ENCODE measurements at places on chromosomes 7 and 10. TPM values are rescaled to one million over a fixed set of nuclear protein-coding genes. Genes with fewer than 3 reads are reported as not detected.

- no peak for DNase-seq
Measured at GRCh38 chr10:72329290-72330068, 25.2 kb downstream of the DNAJB12 start.

DNA sequence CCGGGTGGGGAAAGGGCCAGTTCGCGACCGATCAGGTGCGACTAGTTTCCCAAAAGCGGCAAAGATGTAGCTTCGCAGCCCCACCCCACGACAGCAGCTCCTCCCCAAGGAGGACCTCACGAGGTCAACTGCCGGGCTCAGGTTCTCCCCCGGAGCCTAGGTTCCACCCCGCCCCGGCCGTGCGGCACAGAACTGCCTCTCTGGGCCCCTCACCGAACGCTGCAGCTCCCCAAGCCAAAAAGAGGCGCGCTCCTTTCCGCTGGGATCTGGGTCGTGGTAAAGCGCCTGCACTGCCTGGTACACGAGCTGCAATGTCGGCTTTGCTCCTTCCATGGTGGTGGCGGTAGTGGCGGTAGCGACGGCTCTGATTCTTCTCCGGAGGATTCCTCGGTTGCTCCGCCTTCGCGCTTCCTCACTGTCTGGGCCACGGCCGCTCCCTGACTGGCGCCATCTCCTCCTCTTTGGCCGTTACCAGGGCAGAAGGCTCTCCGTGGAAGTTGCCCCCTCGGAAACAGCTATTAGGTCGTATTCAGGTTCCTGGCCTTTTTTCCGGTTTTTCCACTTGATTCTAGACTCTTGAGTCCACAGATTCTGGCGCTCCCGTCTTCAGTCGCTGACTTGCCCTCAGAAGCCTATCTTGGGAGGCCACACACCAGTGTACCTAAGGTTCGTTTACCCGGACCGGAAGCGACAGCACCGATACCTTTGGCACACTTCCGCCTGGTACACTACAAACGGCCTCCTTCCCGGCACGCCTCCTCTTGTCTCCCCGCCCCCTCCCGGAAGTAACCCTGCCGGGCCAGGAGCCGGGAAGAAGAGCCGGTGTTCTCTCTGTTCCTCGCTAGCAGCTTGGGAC is at the start of gene TNPO3:
Gene TNPO3 (minus strand): TSS at position 674 of the 856 bp plus-strand sequence. CDS start 341 bp downstream, at position 333.
- DNase-seq, result peak; percentile 94

DNA sequence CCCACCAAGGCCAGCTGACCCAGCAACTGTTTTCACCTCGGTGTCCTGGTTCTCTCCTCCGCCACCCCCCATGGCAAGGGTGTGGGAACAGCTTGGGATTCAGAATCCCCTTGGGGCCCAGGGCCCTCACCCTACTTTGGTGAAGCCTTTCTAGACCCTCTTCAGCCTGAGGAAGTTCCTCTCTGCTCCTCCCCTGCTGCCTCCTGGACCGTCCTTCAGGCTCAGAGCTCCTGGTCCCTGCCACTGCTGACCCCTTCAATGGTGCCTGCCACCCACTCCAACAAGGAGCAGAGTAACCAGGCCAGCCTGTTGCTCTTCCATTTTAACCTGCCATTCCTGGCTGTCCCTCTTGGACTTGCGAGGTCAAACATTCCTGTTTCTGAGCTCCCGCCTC is 72.0 kb upstream of the SMNDC1 start:
- DNase-seq, result no peak

GRCh38 chr10:10513898-10514297 is 503.8 kb upstream of the CELF2 start:
- DNase-seq, result no peak

GRCh38 chr10:47127188-47127785 is 172.7 kb upstream of the GDF10 start:
- DNase-seq, result no peak

DNA sequence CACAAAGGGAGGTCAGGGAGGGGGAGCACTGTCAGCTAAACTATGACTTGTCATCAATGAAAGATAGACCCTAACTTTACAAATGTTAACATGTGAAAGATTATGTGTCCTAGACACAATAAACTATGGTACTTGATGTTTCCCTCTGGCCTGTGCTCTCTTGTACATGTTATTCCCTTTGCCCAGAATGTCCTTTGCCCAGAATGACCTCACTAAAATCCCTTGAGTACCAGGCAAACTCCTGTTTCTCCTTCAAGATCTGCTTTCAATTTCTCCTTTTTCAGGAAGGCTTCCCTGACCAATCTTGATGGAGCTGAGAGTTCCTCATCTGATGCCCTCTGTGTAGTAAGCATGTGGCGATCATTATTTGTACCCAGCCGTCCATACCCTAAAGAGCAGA is 143.1 kb downstream of the ZNF365 start:
- DNase-seq, result no peak

GRCh38 chr7:326273-326672 is 36.3 kb downstream of the FOXL3 start:
- DNase-seq, result no peak

GRCh38 chr10:70615784-70616522 is 13.4 kb upstream of the PRF1 start:
- DNase-seq, result no peak

GRCh38 chr7:92325173-92325572 is 79.4 kb downstream of the ANKIB1 start:
- no peak for DNase-seq

GRCh38 chr10:33026422-33026821 is 68.4 kb upstream of the ITGB1 start:
- DNase-seq, result no peak

DNA sequence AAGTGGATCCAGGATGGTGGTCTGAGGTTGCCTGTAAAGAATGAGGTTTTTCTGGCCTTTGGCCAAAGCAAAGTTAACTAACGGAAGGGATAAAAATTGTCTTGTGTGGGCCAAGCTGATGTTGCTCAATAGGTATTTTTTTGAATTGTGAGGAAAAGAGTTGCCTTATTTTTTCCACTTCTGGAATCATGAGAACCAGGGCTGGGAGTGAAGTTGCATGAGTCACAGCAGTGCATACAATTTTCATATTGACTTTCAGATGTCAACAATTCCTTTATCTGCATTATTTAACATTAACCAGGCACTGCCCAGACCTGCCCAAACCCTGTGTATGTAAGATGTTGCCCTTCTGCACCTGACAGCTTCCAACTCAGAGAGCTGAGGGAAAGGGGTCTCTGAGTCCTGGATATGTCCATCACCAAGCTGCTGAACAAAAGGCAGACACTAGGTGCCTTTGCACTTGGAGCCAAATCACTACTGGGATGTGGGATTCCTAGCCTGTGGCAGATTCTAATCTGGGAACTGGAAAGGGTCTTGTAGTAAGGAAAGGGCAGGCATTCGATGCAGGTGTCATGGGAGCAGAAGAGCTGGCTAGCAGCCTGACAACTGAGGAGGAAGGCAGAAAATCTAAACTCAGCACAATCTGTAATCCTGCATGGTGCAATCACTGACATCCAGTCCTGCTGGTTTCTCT is 52.3 kb upstream of the SLC35B4 start:
- no peak for DNase-seq

DNA sequence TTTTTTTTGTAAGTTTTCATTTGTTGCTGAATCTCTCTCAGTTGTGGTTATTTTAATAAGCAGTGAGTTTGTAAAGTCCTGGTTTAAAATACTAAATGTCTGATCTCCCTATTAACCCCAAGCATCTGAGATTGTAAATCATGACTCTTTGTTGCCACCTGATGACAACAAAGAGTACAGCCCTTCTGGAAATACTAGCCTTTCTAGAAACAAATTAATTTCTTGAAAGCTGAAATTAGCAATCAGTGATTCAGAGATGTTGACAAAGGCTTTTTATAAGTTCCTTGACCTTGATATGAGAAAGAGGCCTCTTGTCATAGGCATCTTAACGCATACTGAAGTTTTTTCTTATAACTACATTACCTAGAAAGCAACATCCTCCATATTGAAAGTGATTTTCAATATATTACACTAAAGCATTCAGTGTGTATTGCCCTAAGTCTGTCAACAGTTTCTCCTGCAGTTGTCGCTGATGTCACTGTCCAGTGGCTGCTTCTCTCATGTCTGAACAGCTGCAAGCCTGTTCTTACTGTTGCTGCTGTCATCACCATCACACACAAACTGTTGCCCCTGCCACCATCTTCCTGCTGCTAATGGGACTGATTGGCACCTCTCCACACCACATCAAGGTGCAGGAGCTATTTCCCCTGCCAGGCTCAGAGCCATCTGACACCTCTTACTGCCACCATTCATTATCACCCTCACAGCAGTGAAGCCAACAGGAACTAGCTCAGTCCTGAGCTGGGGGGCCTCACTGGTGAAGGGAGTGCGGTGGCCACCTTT is 95.1 kb upstream of the LRGUK start:
- no peak for DNase-seq

DNA sequence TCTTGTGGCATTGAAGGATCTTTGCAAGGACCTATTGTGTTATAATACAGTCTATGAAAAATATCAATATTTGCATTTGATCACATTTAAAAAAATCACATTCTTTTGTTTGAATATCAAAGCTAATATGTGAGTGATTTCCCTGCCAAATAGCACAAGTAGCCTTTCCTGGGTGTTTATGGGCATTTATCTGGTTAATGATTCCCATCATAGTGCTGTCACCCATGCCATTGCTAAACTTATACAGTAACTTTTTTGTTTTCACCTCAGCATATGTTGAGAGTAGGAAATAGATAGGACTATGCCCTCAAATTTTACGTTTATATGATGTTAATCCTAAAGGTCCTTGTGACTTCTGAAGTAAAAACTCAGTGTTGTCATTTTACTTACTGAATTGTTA is 136.9 kb downstream of the CFTR start:
- no peak for DNase-seq

DNA sequence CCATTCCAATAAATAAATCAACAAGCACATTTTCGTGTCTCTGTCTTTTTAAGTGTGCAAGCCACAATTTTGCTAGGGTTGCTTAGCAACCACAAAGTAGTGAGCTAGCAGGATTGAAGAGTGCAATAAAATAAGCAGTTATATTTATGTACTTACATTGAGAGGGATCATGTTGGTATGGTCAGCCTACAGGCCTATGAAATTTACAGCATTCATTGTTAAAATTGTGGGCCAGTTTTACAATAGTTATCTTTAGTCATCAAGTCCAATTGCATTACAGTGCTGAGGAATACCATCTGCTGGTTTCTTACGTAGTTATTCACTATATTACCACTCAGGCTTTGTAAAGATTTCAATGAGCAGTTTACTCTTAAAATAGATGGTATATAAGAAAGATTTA is 192.5 kb upstream of the POT1 start:
- DNase-seq, result no peak

DNA sequence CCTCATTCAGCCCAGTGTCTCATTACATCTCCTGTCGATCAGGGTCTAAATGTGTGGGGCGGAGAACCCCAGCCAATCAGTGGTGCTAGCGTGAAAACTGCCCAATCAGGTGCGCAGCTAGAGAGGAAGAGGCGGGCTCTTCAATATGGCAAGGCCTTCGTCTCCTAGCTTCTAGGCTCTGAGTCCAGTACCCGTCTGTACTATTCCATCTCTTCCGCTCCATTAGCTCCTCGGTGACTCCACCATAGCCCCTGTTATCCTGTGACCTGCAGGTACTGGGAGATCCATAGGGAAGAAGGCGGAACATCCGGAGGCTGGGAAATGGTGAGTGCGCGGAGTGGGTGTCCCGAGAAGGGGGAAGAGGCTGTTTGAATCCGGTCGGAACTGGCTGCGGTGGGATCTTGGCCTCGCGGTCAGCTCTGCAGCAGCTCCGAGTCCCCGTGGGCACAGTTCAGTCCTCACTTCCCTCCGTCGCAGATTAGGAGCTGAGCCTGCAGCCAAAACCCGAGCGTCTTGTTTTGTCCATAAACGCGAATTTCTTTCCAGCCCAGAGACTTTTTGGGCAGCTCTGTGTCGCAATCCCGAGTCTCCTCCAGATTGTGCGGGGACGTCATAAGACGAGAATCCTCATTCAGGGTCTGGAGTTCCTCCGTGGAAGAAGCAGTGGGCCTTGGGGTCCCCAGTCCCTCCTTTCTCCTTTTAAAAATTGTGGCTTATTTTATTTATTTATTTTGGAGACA is at the start of gene ZNF727:
Gene ZNF727 (plus strand): TSS at position 134 of the 740 bp plus-strand sequence. CDS start 188 bp downstream, at position 322.
- peak; percentile 58 for DNase-seq

DNA sequence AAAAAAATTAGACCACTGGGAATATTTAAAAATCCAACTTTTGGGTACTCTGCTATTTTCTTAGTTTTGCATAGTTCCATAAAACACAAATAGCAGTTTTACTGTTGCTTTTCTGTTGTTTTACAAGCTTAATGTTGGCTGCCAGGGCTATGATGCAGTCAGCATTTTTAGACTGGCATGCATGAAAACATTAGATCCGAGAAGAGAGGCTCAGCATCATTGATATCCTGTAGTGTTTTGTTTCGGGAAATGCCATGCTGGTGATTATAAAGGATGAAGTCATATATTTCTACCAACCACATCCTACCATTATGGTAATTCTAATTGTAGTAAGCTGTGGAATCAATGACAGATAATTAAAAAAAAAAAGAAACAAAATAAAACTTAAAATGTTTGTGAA is 104.6 kb downstream of the MBL2 start:
- DNase-seq, result no peak

Gene PDK4
- 7.1 TPM for total RNA-seq

Gene OR9A2
- total RNA-seq, result not detected

Gene SEMA3C
- total RNA-seq, result not detected

Gene ARL4A
- 15.0 TPM for total RNA-seq

Gene PTF1A
- not detected for total RNA-seq

Gene UPK3B
- total RNA-seq, result 4.9 TPM

Gene DGKB
- not detected for total RNA-seq

Gene CTNNA3
- not detected for total RNA-seq

Gene CD36
- total RNA-seq, result 1.3 TPM

Gene NAPEPLD
- 22.8 TPM for total RNA-seq
